Cerebellar nuclear complex (tissue), 1 donor: ENCODE measurements at places on chromosomes 16 and 17.

GRCh38 chr16:19431636-19432340 lies 14.1 kb downstream of the TMC5 start:
- DNase-seq, result no peak

- no peak for DNase-seq
These were observed 20.3 kb upstream of the AKTIP start for GRCh38 chr16:53523126-53523804.

DNA sequence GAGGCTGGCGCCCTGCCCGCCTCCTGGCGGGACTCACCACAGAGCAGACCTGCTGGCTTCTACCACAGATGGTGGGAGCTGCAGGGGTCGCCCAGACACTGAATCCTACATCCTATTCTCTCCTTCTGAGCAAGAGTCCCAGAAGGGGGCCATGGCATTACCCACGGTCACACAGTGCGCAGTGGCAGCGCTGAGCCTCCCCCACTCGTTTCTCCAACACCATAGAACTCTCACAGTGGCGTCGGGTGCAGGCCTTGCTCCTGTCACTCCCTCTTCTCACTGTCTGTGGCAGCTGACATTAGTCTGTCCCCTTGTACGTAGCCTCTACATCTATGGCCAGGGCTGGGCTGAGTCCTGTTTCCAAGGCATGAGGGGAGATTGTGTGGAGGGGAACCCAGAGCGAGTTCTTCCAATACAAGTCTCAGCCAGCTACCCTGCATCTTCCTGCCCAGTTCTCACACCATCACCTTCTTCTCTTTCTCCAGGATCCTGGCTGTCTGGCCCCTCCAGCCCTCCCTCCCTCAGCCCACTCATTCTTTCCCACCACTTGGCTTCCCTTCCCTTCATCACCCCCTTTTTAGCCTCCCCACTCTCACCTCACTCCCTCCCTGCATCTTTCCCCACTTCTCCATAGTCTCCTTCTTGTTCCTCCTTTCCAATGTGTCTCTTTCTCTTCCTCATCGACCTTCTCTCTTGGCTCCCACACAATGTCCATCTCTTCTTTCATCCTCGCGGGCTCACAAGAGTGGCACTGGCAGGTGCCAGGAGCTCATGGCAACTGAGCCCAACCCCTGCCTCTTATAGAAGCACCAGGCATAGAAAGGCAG lies 5.9 kb downstream of the UBTF start:
- DNase-seq, result no peak

DNA sequence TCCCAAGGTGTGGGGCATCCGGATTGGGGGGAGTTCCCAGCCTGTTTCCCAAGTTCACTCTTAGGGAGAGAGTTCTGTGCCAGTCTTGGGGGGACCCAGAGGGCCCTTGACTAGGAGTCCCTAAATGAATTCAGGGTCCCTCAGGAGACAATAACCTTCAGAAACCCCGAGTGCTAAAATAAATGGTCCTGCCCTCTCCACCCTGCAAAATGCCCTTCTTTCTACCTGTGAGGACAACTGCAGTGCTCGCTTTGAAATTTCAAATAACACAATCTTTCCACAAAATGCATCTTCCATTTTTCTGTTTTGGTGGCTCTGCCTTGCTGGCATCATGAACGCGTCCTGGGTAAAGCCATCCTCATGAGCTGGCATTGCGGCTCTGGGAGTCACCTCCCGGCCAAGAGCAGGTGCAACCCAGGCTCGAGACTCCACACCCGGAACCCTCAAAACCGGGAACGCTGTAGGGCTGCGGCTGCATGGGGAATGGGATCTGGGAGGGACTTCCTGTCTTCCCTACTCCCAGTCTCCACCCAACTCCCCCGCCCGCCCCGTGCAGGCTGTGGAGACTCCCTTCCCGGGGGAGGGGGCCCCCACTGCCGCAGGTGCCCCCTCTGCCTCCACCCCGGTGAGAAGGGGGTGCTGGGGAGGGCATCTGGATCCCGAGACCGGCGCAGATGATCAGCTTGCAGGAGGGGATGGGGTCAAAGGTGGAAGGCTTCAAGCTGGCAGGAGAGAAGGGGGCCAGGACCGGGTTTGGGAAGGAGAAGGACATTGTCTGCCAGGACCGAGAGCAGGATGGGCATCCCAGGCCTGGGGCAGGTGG lies at the start of gene ZNF205:
TSS of gene ZNF205 (plus strand) at position 529 of the 823 bp plus-strand sequence. CDS start 845 bp downstream, outside the sequence.
- peak; percentile 71 for DNase-seq

- DNase-seq, result no peak
These were observed 6.1 kb upstream of the SERPINF2 start for GRCh38 chr17:1736348-1737281.

GRCh38 chr16:54655121-54655590 lies 275.5 kb upstream of the IRX5 start:
- no peak for DNase-seq

DNA sequence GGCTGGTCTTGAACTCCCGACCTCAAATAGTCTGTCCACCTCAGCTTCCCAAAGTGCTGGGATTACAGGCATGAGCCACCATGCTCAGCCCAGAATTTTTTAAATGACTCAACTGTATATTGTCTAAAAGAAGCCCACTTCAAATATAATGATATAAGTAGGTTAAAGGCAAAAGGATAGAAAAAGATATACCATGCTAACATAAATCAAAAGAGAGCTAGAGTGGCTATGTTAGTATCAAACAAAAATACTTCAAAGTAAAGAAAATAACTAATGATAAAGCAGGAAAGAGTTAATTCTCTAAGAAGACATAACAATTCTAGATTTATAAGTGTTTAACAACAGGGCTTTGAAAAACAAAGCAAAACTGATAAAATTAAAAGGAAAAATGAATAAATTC lies 13.3 kb upstream of the MPO start:
- DNase-seq, result no peak

- DNase-seq, result no peak
These were observed 222.4 kb upstream of the AXIN2 start for GRCh38 chr17:65783845-65784334.

GRCh38 chr17:47852113-47852949 lies 1.4 kb upstream of the SP6 start:
- DNase-seq, result no peak

- no peak for DNase-seq
These were observed 226.6 kb upstream of the RPL38 start for GRCh38 chr17:73976676-73977521.
